ENCODE measurements at places on chromosomes 12 and 14. TPM values are rescaled to one million over a fixed set of nuclear protein-coding genes. Genes with fewer than 3 reads are reported as not detected.
A peak's percentile ranks its signal among the peaks of the same experiment; 100 is the strongest.

Gene DPPA3
- not detected for polyA plus RNA-seq

- H3K36me3 ChIP-seq, result peaks cover 23% of the 10 kb centered on the region
- no peak for DNase-seq
- H3K27ac ChIP-seq, result no peak overlapping the region
- peaks cover 24% of the 10 kb centered on the region for H3K4me1 ChIP-seq
- H3K27me3 ChIP-seq, result no peaks in the 10 kb centered on the region
Measured at GRCh38 chr12:65882486-65882885, 58.2 kb downstream of the HMGA2 start.

DNA sequence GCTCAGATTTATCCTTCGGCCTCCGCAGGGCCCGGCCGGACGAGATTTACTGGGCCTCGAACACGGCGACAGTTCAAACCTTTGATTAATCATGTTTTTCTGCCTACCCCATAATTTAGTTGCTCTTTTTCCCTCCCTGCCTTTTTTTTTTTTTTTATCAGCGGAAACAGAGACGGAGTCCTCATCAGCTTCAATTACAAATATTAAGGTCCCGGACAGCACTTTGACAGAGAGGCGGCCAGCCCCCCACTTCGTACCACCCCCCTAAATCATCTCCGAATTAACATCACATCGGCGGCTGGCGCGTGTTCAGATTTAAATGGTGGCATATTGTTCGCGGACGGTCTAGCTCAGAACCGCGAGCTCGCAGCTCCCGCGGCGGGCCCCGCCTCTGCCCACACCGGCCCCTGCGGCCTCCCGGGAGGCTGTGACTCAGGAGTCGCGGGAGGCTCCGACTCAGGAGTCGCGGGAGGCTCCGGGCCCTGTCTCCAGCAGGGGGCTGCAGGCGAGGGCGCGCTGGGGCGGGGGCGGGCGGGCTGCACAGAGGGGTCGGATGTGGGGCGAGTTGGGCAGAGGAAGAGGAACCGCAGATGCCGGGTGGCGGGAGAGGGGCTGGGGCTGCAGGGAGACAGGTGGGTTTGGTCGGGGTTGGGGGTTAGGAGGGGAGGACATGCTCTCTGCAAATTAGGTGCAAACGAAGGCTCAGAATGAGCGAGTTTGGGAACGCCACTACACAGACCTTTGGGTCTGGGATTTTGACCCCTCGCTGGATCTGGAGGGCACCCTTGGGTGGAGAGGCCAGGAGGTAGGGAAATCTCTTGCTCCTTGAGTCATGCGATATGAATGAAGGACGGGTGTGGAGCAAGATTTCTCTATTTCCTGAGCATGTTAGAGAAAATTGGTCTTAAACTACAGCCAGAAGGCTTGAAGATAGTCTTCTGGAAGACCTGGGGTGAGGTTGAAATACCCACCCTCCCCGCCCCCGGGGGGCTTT, 19.6 kb upstream of the ATP5MC2 start:
- DNase-seq, result no peak
- peaks cover 22% of the 10 kb centered on the region for H3K4me1 ChIP-seq
- peak overlapping the region; percentile 28 for H3K4me3 ChIP-seq
- H3K27me3 ChIP-seq, result peaks cover 7% of the 10 kb centered on the region

- H3K27ac ChIP-seq, result no peak overlapping the region
- H3K4me1 ChIP-seq, result no peaks in the 10 kb centered on the region
- DNase-seq, result no peak
- no peaks in the 10 kb centered on the region for H3K36me3 ChIP-seq
- peaks cover 4% of the 10 kb centered on the region for H3K27me3 ChIP-seq
Measured at GRCh38 chr14:51922624-51923023, 62.2 kb downstream of the GNG2 start.

Gene C12orf54
- 3.3 TPM for polyA plus RNA-seq

Gene ITGB7
- polyA plus RNA-seq, result 2.4 TPM

GRCh38 chr14:71250347-71250746, 343.1 kb downstream of the PCNX1 start:
- H3K4me1 ChIP-seq, result peaks cover 6% of the 10 kb centered on the region
- H3K27ac ChIP-seq, result no peak overlapping the region
- no peak overlapping the region for H3K4me3 ChIP-seq
- H3K27me3 ChIP-seq, result no peaks in the 10 kb centered on the region

GRCh38 chr12:9256341-9256740, 48.1 kb upstream of the PZP start:
- no peaks in the 10 kb centered on the region for H3K4me1 ChIP-seq
- no peaks in the 10 kb centered on the region for H3K36me3 ChIP-seq
- peaks cover 3% of the 10 kb centered on the region for H3K27me3 ChIP-seq
- no peak overlapping the region for H3K4me3 ChIP-seq

- no peaks in the 10 kb centered on the region for H3K27me3 ChIP-seq
- DNase-seq, result no peak
- no peaks in the 10 kb centered on the region for H3K36me3 ChIP-seq
- H3K27ac ChIP-seq, result no peak overlapping the region
- H3K4me3 ChIP-seq, result no peak overlapping the region
Measured at GRCh38 chr12:20950248-20950647, 139.7 kb downstream of the SLCO1B3 start.

DNA sequence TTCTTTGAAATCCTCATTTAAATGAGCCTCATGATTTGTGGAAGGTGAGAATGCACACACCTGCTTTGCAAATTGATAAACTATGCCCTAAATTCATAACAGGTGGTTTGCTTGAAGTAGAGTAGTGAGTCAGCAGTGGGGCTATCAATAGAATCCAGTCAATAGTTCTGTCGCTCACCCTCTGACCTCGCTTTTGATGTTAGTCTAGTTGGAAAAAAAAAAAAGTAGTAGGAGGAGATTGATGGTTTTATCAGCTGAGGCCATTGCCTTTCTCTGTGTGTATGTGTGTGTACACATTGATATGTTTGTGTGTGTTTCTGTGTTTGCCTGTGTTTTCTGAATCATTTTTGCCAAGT, 267.3 kb downstream of the SNAPC1 start:
- H3K27ac ChIP-seq, result no peak overlapping the region
- no peaks in the 10 kb centered on the region for H3K36me3 ChIP-seq
- DNase-seq, result no peak
- H3K4me3 ChIP-seq, result no peak overlapping the region
- no peaks in the 10 kb centered on the region for H3K4me1 ChIP-seq

GRCh38 chr14:32934881-32935633, 3.6 kb upstream of the NPAS3 start:
- H3K36me3 ChIP-seq, result no peaks in the 10 kb centered on the region
- no peak overlapping the region for H3K27ac ChIP-seq
- DNase-seq, result no peak
- peaks cover 77% of the 10 kb centered on the region for H3K27me3 ChIP-seq
- no peak overlapping the region for H3K4me3 ChIP-seq

- no peaks in the 10 kb centered on the region for H3K27me3 ChIP-seq
- no peak overlapping the region for H3K4me3 ChIP-seq
- H3K4me1 ChIP-seq, result no peaks in the 10 kb centered on the region
- no peak for DNase-seq
Measured at GRCh38 chr12:69546693-69547438, 38.4 kb upstream of the CCT2 start.

Gene EGLN3
- 9.3 TPM for polyA plus RNA-seq

- no peaks in the 10 kb centered on the region for H3K36me3 ChIP-seq
- no peak for DNase-seq
- no peaks in the 10 kb centered on the region for H3K27me3 ChIP-seq
- H3K4me3 ChIP-seq, result no peak overlapping the region
Measured at GRCh38 chr12:131387281-131388163, 323.4 kb upstream of the SFSWAP start.

DNA sequence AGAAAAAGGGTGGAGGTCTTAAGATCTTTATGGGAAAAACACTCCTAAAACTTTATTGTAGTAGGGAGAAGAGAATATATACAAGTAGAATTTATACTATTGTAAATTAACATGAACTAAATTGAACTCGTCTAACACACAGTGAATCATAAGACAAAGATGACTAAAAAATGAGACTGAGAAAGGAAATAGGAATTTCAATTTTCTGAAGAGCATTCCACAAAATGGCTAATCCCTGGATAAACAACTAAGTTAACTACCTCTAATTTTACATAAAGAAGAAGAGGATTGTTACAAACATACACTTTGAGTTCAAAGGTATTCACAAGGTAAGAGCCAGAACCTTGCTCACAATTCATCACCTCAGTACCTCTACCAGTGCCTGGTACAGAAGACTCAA, 2.0 kb downstream of the MAP4K5 start:
- peak overlapping the region; percentile 70 for H3K4me3 ChIP-seq
- H3K27ac ChIP-seq, result peak overlapping the region; percentile 86
- no peak for DNase-seq

Gene NTN4
- polyA plus RNA-seq, result 11.1 TPM

Gene PRKD1
- polyA plus RNA-seq, result 0.32 TPM

DNA sequence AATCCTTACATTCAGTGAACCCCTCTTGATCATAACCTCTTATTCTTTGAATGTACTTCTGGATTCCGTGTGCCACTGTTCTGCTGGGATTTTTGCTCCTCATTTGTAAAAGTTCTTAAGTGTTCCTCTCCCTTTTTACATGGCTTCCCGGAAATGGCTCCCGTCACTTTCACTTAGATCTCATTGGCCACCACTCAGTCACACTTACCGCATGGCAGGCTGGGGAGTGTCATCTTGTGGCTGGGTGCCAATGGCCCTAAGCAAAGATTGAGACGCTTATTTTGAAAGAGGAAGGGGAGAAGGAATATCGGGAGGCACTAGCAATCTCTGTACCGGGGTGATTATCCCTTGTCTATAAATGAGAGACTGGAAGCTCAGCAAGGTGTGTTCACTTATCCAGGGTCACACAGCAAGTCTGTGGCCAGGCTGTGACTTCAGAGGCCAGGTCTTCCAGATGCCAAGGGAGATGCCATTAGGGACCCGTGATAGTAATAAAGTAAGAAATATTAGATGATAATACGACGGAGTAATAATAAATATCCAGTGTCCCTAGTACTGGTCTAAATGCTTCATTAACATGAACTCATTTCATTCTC, 68.8 kb downstream of the RNFT2 start:
- peaks cover 2% of the 10 kb centered on the region for H3K4me1 ChIP-seq
- H3K27me3 ChIP-seq, result peaks cover 11% of the 10 kb centered on the region
- no peak overlapping the region for H3K27ac ChIP-seq
- H3K4me3 ChIP-seq, result no peak overlapping the region

DNA sequence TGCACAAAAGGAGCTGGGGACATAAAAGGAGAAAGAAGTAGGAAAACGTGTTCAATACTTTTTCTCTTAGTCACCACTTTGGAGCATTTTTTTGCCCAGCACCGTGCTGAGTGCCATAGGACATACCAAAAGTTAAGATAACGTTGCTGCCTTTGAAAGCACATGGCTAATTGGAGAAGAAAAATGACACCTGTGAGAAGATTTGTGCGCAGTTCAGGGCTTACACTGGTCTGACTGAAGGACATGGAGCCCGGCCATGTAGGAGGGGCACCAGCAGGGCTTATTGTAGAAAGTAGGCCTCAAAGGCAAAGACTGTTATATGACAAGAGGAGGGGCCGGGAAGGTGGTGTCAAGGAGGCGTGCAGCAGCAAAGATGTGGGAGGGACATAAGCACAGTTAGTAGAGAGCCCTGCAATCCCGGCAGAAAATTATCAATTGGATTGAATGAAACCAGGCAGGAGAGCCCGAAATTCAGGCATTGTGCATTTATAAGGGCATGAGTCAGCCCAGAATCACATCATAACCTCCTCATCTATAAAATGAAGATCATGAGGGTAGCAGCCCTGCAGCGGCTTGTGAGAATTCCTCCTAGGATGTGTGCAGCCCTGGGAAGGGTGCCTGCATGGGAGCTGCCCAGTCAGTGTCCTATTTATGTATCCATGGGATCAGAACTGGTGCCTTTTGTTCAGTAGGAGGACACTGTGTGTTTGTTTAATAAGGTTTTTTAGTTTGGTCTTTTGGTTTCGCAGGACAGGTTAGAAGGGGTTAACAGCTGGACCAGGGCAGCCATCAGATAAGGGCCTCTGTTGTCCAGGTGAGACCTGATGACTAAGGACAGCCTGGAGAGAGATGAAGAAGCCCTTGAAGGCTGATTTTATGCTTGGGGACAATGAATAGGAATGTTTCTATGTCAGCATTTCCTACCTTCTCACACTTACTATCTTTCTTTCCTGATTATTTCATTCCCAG, 122.4 kb downstream of the GPR135 start:
- H3K4me3 ChIP-seq, result no peak overlapping the region
- H3K27ac ChIP-seq, result peak overlapping the region; percentile 32
- H3K27me3 ChIP-seq, result no peaks in the 10 kb centered on the region
- H3K4me1 ChIP-seq, result peaks cover 41% of the 10 kb centered on the region
- peaks cover 7% of the 10 kb centered on the region for H3K36me3 ChIP-seq

Data from keratinocyte (primary cell).